ENCODE measurements at places on chromosomes 7 and 10.

- DNase-seq, result no peak
These were observed 247.4 kb downstream of the ELFN1 start for GRCh38 chr7:1917221-1918062.

DNA sequence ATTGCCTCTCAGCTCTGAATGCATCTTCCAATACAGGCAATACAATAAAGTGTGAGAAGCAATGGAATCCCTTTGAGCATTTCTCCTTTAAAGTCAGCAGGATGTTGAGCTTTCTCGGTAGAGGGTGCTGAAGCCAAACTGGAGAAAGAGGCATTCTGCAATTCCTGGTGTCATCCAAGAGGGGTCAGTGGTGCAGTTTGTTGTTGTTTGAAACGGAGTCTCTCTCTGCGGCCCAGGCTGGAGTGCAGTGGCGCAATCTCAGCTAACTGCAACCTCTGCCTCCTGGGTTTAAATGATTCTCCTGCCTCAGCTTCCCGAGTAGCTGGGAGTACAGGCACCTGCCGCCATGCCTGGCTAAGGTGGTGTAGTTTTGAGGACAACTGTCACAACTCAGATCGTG is 486.5 kb downstream of the CALN1 start:
- DNase-seq, result no peak

DNA sequence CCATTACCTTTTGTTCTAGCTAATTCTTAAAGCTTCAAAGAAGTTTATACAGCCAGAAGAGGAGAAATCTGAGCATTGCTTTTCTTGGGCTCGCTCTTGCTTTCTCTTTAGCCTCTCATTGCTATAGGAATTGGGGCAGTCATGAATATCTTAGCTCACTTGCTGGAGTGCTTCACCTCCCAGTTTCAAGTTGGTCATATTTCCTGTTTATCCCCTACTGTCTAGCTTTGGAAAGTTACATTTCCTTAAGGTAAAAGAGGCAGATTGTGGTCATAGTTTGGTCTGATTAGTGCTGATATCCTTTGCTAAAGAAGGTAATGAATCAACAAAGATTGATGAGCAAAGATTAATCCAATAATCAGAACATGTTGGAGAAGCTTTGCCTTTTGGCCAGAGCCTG is 77.7 kb upstream of the GLI3 start:
- DNase-seq, result no peak

GRCh38 chr7:114070246-114070645 is 151.4 kb upstream of the PPP1R3A start:
- no peak for DNase-seq

- peak; percentile 38 for DNase-seq
These were observed 9.6 kb downstream of the KAZALD1 start for GRCh38 chr10:101071267-101071884.

DNA sequence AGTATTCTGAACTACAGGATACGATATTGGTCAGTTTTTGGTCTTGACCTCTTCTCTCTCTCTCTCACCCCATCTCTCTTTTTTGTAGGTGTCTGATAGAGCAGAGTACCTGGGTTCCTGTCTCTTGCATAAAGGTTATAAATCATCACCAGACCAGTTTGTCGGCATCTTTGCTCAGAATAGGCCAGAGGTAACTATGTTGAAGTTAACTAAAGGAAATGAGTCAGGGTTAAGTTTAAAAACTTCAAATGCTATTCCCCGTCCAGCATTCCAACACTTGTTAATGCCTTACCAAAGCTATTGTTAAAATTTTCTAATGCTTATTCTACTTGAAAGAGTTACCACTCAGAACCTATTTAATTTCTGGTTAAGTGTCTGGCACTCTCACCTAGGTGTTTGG is 30.7 kb downstream of the ACSL5 start:
- no peak for DNase-seq

GRCh38 chr7:150515248-150516147 is 826 bp downstream of the GIMAP7 start:
- no peak for DNase-seq

DNA sequence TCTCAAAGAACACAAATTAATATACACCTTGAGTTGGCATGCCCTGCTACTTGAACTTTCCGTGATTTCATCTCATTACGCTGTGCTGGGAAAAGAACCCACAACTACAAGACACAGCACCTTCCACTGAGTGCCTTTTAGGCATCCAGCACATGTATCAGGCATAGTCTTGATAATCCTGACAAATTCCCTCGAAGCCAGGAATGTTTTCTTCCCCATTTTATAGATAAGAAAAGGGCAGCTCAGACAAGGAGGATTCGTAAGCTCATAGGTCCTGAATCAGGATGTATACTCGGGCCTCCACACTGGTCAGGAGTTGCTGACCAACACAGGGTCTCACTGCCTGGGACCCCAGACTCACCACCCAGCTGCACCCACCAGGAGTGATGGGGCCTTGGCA is 368.6 kb downstream of the TNS3 start:
- DNase-seq, result no peak

DNA sequence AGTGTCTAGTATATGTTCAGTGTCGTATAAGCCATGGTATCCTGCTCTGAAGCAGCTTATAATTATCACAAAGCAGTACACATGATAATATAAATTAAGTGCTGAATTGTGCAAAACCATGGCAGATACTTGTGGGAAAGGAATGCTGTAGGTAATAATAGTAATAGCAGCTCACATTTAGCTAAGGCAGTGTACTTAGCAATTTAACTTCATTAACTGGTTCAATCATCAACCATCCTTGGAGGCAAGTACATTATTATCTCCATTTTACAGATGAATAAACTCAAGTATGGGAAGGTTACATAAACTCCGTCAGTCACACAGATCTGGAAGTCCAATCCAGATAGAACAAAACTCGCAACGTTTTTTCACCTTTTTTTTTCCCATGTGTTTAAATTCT is 21.6 kb upstream of the RNF148 start:
- no peak for DNase-seq

DNA sequence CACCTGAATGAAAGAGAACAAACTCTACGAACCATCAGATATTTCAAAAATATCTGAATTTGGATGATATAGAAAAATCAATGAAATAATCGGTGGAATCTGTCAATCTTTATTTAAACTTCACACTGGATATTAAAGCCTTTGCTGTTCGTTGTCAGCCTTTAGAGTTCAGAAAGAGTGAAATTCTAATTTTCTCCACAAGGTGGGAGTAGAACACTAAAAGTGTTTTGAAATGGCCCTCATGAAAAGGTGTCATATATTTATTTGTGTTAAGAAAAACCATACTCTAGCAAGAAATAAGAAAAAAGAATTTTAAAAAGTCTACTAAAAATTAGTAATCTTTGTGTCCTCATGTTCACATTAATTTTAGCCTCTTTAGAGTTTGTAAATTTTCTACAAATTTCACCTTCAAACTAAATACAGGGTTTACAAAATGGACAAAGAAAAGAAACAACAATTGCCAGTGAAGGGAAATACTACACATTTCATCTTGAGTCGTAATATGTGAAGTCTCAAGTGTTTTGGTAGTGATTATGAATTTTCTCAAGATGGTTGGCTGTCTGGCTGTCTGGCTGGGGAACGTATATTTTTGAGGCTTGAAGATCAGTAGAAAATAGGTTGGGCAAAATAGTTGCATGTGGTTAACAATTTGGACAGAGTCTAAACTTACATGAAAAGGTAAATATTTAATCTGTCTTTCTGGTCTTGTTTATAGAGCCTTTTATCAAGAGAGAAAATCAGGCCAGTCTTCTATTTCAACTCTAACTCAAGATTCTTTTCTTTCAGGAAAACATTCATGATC is 43.7 kb downstream of the DNAJB9 start:
- DNase-seq, result no peak

DNA sequence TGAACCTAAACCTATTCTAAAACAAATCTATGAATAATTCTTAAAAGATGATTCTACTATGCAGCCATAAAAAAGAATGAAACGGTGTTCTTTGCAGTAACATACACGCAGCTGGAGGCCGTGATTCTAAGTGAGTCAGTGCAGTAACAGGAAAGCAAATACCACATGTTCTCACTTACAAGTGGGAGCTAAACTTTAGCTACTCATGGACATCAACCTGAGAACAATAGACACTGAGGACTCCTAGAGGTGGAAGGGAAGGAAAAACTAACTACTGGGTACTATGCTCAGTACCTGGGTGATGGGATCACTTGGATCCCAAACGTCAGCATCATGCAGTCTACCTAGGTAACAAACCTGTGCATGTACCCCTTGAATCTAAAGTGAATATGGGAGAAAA is 575.0 kb upstream of the MGMT start:
- no peak for DNase-seq

GRCh38 chr7:49724071-49724470 is 49.4 kb upstream of the VWC2 start:
- no peak for DNase-seq

DNA sequence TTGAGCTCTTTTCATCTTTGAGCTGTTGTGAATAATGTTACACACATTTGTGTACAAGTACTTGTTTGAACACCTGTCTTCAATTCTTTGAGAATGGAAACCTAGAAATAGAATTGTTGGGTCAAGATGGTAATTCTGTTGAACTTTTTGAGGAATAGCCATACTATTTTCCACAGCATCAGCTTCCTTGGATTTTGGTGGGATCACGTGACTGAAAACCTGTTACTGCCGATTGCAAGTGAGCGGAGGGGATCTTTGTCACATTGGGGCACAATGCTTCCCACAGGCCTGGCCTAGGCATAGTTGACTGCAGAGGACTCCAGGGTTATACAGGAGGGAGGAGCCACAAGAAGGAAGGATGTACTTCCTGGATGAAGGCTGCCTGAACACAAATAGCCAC is 21.3 kb upstream of the CACUL1 start:
- DNase-seq, result no peak

DNA sequence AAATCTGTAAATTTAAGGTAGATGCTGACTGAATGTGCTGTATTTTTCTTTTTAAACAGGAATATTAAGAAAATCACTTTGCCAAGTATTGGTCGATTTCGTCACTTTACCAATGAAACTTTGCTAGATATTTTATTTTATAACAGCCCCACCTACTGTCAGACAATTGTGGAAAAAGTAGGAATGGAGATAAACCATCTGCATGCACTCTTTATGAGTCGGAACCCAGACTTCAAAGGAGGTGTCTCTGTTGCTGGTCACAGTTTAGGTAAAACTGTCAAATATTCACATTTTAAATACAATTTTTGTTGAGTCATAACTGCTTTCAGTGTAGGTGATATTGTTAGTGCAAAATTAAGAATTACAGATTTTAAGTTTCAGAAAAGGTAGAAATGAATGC is 25.2 kb downstream of the SEC23IP start:
- DNase-seq, result no peak

DNA sequence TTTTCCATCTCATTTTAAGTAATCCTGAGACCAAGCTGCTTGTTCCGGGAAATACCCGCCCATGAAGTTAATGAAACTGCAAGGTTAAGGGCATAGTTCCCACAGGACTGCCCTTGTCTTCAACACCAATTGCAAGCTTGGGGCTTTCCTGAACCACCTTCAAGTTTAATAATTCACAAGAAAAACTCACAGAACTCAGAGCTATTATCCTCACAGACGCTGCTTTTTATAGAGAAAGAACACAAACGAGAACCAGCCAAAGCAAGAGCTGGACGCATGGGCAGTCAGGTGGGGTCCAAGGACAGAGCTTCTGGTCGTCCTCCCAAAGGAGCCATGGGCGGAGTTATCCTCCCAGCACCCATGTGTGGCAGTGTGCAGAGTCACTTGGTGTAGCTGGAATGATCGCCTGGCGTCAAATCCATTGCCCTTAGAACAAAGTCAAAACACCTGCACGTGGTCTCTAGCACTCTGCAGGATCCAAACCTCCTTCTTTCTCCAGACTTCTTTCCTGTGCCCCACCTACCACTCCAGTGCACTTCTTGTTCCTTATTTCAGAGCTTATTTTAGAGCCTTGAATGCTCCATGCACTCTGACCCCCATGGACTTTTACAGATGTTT is 56.7 kb downstream of the SNX10 start:
- DNase-seq, result no peak

DNA sequence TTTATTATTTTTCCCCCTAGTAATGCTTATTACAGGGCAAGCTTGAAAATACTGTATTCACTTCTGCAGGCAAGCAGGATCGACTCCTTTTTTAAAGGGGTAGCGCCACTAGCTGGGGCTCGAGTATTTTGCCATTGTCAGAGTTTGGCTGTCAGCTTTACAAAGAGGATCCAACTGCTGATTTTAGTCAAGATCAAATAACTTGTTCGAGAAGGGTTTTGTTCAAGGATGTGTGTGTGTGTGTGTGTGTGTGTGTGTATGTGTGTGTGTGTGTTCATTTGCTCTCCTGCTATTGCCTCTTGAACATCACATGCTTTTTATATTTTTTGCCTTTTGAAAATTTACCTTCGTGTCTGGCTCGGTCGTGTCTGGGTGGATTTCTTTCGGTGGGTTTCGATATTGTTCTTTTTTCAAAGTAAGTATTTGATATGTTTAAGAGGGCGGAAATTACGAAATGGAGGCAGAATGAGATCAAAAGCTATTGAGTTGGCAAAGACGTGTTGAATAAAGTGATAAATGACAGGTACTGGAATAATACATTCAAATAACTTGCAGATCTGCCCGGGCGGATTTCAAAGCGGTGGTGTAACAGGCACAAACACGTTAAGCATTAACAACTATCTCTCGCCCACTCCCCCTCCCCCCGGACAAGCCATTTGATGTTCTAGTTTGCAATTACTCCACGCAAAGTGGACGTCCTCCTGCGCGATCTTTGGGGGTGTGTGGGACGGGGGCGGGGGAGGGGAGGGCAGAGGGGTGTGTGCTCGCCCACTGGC is 1.1 kb downstream of the ARID5B start:
- DNase-seq, result peak; percentile 65

DNA sequence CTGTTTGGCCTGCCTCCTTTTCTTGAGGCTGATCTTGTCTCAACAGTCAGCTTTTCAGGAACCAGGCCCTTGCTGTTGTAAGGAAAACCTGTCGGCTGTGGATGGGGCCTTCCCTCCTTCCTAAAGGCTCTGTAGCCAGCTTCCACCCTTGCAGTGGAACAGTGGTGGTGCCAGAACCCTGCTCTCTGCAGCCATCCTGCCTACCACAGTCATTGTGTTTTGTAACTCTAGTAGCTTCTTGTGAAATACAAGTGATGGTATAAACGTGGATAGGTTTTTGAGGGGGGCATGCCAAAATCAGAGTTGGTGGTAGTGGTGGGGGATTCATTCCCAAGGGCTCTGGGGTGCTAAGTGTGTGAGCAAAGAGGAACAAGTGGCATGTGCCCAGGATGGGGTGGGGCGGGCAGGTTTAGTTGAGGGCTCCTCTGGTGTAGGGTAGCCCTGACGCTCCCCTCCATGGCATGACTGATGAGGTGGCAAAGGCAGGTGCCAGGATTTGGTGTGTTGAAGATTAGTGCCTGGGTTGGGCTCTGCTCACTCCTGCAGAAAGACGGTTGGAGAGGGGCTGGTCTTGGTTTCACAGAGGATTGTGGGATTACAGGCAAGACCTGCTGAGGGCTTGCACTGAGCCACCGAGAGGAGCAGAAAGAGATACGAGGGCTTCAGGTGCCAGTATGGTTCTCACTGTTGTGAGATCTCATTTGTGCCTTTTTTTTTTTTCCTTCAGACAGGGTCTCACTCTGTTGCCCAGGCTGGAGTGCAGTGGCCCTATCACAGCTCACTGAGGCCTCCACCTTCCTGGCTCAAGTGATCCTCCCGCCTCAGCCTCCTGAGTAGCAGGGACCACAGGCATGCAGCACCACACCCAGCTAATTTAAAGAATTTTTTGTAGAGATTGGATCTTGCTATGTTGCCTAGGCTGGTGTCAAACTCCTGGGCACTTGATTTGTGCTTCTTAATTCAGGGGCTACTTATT is 7.4 kb downstream of the TSPAN14 start:
- no peak for DNase-seq
